ENCODE measurements at places on chromosomes 16 and 17.

- no peak for DNase-seq
Observed at GRCh38 chr16:86249631-86250030, 260.7 kb upstream of the FOXF1 start.

GRCh38 chr16:2472488-2472864 lies 1.4 kb downstream of the NTN3 start:
- DNase-seq, result no peak

DNA sequence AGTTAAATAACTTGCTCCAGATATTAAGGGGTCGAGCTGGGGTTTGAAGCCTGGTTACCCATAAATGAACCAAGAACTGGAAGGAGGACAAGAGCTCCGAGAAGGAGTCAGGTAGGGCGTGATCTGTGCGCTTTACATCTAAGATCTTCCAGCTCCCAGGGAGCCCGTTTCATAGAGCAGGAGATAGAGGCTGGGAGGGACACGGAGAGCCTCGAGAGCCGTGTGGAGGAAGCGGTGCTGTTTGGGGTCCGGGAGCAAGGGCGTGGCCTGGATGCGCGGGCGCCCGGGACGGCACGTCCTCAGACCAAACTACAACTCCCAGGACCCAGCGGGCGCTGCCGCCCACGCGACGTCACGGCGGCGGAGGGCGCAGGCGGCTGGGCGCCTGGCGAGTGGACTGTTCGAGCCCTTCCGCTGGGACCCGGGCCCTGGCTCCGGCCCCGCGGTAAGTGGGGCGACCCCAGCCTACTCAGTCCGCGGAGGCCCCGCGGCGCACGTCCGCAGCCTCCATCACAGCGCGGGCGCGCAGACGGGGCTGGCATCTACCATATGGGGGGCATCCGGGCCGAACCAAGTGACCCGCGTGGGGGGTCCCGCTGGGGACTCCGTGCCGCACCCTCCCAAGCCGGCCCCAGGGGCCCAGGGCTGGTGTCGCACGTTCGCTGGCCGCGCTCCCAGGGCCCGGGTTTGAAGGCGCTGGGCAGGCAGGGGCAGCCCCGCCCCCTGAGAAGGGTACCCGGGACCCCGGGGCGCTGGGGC lies at the start of gene BCKDK:
TSS of gene BCKDK (plus strand) at position 352 of the 759 bp plus-strand sequence. CDS start 838 bp downstream, outside the sequence.
- DNase-seq, result peak; percentile 20

DNA sequence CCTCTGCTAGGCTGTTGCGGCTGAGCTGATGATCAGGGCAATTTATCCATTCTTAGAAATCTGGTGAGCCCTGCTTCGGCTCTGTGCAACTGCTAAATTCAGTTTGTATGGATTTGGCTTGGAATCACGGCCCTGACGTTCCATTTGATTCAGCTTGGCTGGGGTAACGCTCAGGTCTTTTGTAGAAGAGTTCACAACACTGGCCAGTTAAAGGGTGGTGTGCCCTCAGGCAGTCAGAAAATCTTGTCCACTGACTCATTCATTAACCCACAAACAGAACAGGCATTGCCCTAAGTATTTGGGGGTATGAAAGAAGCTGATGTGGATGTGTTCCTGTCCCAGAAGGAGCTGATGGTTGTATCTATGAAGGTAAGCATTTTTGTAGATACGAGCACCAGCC lies 53.9 kb downstream of the GNAO1 start:
- DNase-seq, result no peak

GRCh38 chr17:18039535-18040260 lies 490 bp downstream of the GID4 start:
- DNase-seq, result no peak

DNA sequence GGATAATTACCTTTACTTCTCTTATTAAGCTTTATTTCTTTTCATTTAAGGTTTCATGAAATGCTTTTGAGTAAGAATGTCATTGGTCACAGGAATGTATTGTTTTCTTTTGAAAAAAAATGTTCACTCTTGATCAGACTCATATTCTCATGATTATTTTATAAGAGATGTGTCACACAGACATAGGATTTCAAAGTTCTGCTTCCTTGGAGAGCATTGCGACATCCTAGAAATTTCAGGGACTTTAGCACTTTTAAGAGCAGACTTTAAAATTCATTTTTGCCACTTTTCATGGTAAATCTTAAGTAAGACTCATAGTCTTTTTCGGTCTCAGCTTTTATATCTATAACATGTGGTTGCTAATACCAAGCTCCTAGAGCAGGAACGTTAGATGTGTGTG lies 314.7 kb downstream of the CDH8 start:
- DNase-seq, result no peak

DNA sequence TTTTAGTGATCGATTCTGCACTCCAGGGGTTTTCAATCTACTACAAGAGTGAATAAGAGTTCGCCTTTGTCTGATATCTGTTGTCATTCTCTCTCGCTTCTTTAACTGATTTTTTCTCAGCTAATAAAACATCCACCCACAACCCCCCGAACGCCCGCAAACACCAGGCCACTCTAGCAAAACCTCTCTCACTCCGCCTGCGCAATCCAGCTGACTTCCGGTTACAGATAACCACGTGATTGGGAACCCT lies 338 bp upstream of the RPL19 start:
- peak; percentile 91 for DNase-seq

Measured in bone marrow (tissue), 2 donors.